Fibroblast of lung (primary cell): ENCODE measurements at places on chromosomes 1 and 21. TPM values are rescaled to one million over a fixed set of nuclear protein-coding genes. Genes with fewer than 3 reads are reported as not detected.

The CELSR2 gene
- 0.67 and 1.2 TPM in 2 replicates for polyA plus RNA-seq

The FGR gene
- not detected in 2 replicates for polyA plus RNA-seq

The ECM1 gene
- polyA plus RNA-seq: 108 and 137 TPM in 2 replicates

The KCNK1 gene
- 0.48 and 2.1 TPM in 2 replicates for polyA plus RNA-seq

The HENMT1 gene
- polyA plus RNA-seq: 3.8 and 5.3 TPM in 2 replicates

The ARMH1 gene
- polyA plus RNA-seq: 0.75 and 2.4 TPM in 2 replicates
